ENCODE measurements at places on chromosomes 1 and 21. TPM values are rescaled to one million over a fixed set of nuclear protein-coding genes. Genes with fewer than 3 reads are reported as not detected.

TSHB gene
- total RNA-seq: not detected

ARHGAP29 gene
- 19.2 TPM for total RNA-seq

DNA sequence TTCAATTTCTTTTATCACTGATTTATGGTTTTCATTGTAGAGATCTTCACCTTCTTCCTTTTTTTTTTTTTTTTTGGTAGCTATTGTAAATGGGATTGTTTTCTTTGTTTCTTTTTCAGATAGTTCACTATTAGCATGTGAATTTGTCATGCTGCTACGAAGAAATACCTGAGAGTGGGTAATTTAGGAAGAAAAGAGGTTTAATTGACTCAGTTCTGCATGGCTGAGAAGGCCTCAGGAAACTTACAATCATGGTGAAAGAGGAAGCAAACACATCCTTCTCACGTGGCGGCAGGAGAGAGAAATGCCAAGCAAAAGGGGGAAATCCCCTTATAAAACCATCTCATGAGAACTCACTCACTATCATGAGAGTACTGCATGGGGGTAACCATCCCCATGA, 66.4 kb downstream of the DAB1 start:
- DNase-seq: no peak

LGR6 gene
- 60.7 TPM for total RNA-seq

MIER1 gene
- total RNA-seq: 38.5 TPM

SLC25A34 gene
- 10.1 TPM for total RNA-seq

LHX8 gene
- 0.83 TPM for total RNA-seq

KRTAP11-1 gene
- total RNA-seq: 0.23 TPM

- no peak for DNase-seq
Observed at GRCh38 chr21:33296156-33296555, 28.6 kb upstream of the IFNAR1 start.

- DNase-seq: peak; percentile 13
Observed at GRCh38 chr21:15221799-15222386, 157.1 kb upstream of the NRIP1 start.

DNA sequence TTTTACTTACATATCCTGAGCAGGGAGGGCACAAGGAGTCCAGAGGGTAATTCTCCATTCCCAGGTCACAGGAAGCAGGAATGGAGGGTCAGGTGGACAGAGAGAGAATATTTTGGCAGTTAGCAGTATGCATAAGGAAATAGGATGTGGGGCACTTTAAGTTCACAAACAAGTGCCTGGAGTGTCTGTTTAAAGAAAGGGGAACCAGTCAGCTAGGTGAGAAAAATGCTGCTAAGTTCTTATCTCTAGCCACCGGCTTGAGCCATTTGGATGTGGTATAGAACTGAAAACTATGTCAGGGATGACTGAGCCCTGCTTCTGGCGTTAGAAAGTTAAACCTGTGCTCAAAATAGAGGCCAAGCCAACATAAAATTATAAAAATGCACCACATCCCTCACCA, 739.7 kb upstream of the NCAM2 start:
- DNase-seq: no peak

GRCh38 chr1:67535474-67535873, 105.3 kb upstream of the SERBP1 start:
- DNase-seq: peak; percentile 86

PLA2G2D gene
- total RNA-seq: not detected

- no peak for DNase-seq
Observed at GRCh38 chr21:41897700-41898099, 18.6 kb upstream of the PRDM15 start.

GRCh38 chr1:226523646-226524406, 24.7 kb upstream of the STUM start:
- DNase-seq: no peak

DNA sequence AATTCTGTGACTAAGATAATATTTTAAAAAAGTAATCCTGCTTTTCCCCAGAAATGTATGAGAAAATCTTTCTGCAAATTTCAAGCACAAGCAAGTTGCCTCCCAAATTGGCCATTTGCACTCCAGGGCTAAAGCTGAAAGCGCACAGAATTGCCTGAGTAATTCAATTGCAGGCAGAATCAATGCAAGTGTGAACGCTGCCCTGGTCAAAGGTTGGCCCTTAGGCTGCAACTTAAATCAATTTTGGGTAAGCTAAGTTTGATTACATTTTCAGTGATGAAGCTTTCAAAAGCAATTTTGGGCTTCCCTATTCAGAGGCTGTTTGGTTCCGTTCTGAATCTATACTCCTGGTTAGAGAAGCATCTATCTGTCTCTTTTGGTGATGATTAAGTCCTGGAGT, 501.8 kb upstream of the ZRANB2 start:
- DNase-seq: peak; percentile 12
